ENCODE measurements at places on chromosomes 3 and 15.

DNA sequence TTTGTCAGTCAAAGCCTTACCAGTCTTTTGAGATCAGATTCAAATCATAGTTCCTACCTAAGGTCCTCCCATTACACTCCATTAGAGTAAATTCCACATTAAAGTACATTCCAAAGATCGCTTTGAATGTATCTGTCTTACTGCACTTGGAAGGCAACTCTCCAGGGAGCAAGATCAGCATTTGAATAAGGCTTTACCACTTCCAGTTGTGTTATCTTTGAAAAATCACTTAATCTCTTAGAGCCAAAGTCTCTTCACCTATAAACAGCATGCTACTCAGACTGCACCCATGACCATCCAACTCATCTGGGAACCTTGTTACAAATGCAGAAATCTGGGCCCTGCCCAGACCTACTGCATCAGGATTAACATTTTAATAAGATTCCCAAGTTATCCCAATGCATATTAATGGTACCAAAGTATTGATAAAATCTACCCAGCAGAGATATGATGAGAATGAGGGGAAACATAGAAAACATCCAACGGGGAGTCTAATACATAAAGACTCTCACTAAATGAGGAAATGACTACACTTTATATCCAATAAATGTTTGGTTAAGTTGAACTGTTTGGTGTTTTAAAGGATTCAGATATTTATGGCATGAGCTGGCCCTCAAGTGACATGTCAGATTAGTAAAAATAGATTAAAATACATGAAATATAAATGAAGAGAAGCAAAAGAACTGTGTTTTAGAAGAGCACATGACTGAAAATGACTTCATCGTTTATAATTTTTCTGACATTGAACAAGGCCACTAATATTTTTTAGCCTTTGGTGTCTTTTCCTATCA is 75.9 kb downstream of the TNIK start:
- DNase-seq: no peak

DNA sequence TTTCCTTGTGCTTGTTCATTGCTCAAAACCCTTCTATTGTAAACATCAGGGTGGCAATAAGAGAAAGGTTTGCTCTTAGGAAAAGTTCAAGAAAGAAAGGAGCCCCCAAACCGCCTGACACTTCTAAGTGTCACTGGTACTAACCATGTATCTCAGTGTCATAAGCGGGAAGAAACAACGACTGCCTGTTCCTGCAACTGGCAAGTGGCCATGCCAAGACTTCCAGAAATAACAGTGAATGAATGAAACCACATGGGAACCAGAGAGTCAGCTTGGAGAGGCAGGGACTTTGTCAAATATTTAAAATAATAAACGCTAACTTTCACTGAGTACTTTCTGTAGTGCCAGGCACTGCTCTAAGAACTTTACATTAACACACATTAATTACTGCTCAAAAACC is 1.1 kb downstream of the PLSCR2 start:
- no peak for DNase-seq

- no peak for DNase-seq
These were observed 185.1 kb upstream of the ROPN1 start for GRCh38 chr3:124177071-124177470.

DNA sequence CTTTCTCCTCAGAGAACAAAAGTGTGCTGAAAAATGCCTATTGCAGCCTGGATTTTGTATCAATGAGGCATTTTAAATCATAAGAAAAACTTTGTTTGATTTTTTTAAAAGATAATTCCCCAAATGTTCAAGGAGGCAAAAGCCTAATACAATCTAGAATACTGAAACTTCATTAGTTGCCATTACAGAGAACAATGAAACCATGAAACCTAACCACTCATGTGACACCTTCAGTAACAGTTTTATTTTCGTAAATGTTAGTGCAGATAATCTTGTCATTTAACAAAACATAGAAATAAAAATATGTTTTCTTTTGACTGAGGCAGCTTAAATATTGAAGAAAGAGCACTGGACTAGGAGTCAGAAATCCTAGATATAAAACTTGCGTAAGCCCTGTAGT is 655.9 kb downstream of the RBMS3 start:
- DNase-seq: no peak

GRCh38 chr3:131586277-131586676 is 83.5 kb upstream of the MRPL3 start:
- no peak for DNase-seq

GRCh38 chr3:134308350-134308891 is 57.8 kb upstream of the RYK start:
- DNase-seq: peak; percentile 9

- no peak for DNase-seq
These were observed 675 bp downstream of the TSEN2 start for GRCh38 chr3:12484983-12485327.

DNA sequence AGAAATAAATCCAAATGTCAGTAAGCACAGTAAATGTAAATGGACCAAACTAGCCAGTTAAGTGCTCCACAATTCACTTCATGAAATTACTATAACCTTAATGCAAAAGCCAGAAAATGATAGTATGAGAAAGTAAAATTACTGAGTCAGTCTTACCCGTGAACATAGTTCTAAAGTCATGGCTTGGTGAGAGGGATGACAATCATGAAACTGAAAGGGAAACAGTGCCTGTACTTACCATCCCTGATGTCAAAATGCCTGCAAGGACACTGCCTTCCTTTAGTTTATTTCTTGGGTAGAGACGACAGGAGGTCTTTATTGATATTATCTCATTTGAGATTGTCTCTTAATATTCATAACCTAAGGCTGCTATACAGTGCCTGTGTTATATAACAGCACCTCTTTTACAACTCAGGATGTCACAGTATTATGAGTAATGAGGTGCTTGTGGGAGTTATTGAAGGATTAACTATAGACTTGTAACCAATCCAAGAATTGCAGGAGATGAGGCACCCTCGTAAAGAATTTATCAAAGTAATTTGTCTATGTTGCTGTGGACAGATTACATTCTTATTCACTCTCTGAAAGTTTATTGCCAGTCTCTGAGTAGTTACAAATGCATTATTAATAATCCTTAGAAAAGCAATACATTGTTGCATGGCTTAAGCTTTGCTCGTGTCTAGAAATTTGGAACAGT is 142.9 kb upstream of the BFSP2 start:
- no peak for DNase-seq

DNA sequence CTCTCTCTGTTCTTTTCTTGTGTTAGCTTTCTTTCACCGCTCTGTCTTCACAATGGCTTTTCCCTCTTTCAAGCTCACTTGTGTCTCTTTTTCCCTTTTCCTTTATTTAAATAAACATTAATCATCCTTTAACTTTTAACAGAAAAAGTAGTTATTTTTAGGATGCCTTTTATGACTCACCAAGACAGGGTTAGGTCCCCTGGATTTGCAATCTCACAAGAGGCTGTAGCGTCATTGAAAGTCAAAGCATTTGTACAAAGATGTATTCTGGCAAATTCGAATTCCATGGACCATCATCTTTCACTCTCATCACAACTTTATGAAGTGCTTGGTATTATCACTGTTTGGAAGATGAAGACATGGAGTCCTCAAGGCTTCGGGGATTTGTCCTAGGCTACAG is 34.8 kb upstream of the MCTP2 start:
- no peak for DNase-seq

DNA sequence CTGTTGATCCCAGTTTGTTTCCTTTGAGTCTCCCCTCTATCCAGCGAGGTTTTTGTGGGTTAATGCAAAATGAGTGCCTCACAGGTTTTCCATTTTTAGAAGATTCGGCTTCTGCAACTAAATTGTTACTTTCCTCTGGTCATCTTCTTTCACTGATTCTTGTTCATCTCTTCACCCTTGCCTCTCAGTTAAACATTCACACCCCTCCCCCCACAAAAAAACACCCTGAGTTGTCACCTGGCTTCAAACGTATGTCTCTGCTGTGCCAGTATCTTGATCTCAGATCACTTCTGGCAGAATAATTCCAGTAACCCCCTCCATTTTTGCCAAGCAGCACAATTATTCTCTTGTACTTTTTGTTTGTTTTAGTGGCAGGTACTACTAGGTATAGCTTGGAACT is 12.3 kb upstream of the CLDN16 start:
- DNase-seq: no peak

- no peak for DNase-seq
These were observed 241.6 kb downstream of the NLGN1 start for GRCh38 chr3:173639098-173639497.

GRCh38 chr15:79154483-79155135 is 64.0 kb upstream of the RASGRF1 start:
- DNase-seq: no peak

GRCh38 chr3:43222590-43222989 is 63.8 kb upstream of the SNRK start:
- DNase-seq: no peak

All from NCI-H2081 treated with DMSO at 0.1 percent for 48 hours (cell line).